ENCODE measurements at places on chromosomes 11 and 22. TPM values are rescaled to one million over a fixed set of nuclear protein-coding genes. Genes with fewer than 3 reads are reported as not detected.

DNA sequence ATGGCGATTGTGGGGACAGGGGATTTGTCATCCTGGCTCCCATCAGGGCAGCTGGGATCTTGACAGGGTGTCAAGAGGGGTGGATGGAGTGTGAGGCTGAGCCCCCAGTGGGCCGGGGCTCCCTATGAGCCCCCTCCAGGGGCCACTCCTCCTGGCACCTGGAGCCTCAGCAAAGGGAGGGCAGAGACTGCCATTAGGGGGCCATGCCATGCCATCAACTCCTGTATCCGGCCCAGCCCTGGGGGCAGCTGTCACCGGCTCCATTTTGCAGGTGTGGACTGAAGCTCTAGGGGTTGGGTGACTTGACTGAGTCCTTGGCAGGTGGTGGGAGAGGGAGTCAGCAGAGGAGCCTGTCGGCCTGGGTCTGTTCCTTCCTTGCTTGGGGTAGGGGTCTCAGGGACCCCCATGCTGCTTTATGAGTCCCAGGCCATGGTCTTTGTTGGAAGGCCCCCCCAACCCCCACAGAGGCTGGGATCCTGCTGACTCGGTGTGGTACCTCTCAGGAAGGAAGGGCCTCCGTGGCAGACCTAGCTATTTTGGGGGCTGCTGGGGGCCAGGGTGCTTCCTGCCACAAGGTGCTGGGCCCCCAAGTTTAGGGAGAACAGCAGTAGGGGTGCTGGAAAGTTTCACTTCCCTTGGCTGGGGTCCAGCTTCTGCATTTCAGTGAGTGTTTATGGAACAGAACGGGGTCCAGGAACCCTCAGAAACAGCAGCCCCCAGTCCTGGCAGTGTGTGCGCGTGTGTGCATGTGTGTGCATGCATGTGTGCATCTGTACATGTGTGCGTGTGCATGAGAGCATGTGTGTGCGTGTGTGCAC lies 1.5 kb downstream of the ACY3 start:
- H3K4me1 ChIP-seq: no peaks in the 10 kb centered on the region
- H3K27ac ChIP-seq: no peak overlapping the region
- H3K4me3 ChIP-seq: no peak overlapping the region
- H3K36me3 ChIP-seq: no peaks in the 10 kb centered on the region
- no peak for DNase-seq

The ENDOD1 gene
- 12.9 TPM for total RNA-seq

DNA sequence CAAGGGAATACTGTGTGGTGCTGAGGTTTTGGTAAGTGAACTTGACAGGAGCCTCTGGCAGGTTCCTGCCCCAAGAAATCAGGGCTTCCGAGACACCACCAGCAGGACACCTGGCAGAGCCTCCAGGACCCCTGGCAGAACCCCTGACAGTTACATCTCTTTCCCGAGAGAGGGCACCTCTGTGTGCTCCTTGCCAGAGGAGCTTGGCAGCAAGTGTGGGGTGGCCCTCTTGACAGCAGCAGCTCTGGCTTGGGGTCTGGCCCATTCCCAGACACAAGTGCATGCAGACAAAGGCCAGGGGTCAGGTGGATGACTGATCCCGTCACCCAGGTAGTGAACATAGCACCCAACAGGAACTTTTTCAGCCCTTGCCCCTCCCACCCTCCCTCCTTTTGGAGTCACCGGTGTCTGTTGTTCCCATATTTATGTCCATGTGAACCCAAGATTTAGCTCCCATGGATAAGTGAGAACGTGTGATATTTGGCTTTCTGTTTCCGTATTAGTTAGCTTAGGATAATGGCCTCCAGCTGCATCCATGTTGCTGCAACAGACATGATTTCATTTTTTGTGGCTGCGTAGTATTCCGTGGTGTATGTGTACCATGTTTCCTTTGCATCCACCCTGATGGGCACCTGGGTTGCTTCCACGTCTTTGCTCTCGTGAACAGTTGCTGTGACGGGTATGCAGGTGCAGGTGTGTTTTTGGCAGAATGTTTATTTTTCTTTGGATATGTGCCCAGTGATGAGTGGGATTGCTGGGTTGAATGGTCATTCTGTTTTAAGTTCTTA lies 21.2 kb upstream of the OSBPL5 start:
- H3K4me1 ChIP-seq: no peaks in the 10 kb centered on the region
- no peaks in the 10 kb centered on the region for H3K27me3 ChIP-seq
- no peak overlapping the region for H3K4me3 ChIP-seq
- no peak for DNase-seq
- no peak overlapping the region for H3K27ac ChIP-seq
- no peaks in the 10 kb centered on the region for H3K36me3 ChIP-seq

The PDE3B gene
- 10.4 TPM for total RNA-seq

The RIMBP3C gene
- 0.37 TPM for total RNA-seq
